CD4-positive, alpha-beta T cell treated with Interferon gamma for 1 hour (primary cell): ENCODE measurements at places on chromosomes 11 and 22.

- DNase-seq = no peak
Observed at GRCh38 chr11:13298765-13299164, 21.2 kb downstream of the BMAL1 start.

GRCh38 chr11:103978616-103979595, 57.5 kb upstream of the DDI1 start:
- no peak for DNase-seq

DNA sequence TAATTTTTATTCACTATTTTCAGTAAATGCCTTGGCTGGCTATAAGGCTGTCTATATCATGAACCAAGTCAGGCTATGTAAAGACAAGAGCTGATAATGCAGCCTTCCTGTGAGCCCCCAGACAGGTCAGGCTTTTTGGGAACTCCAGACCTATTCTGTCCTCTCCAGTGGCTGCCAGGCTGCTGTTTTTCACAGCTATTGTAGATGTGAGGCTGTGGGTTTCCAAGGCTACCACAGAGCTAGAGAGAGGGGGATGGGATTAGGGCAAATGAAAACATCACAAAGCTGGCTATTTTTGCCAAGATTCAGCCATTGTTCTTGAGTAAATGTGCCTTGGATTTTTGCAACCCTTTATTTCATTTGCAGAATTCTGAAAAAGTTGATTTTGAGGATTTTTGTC, 55.7 kb upstream of the SORL1-AS1 start:
- DNase-seq = no peak

DNA sequence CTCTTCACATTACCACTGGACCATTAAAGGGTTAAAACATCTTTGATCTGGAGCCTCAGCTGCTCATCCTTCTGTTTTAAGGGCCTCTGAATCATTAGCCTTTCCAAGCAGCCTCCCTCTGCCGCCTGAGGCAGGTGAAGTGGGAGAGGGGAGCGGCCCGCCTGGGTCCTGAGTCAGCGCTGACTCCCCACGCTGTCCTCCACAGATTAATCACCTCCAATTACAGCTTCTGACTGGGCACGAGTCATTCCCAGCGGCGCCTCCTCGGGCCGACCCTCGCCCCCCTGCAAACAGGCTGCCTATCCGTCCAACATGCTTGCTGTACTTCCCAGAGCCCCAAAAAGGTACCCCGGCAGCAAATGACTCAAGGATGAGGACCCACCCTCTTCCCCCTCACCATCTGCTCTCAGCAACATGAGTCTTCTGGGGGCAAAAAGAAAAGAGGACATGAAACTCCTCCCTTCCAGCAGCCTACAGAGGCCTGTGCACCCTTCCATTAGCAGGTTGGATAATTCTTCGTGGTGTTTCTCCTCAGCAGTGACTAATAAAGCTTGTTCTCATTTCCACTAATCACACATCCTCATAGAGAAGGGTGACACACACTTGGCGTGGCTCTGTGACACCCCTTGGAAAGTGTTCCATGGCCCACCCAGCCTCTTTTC, 44.3 kb upstream of the JAM3 start:
- no peak for DNase-seq

- no peak for DNase-seq
Observed at GRCh38 chr11:129191649-129192048, 476 bp downstream of the ARHGAP32 start.

GRCh38 chr11:45523760-45524159, 141.7 kb downstream of the CHST1 start:
- no peak for DNase-seq

GRCh38 chr22:19464546-19464945, 14.4 kb downstream of the UFD1 start:
- no peak for DNase-seq

DNA sequence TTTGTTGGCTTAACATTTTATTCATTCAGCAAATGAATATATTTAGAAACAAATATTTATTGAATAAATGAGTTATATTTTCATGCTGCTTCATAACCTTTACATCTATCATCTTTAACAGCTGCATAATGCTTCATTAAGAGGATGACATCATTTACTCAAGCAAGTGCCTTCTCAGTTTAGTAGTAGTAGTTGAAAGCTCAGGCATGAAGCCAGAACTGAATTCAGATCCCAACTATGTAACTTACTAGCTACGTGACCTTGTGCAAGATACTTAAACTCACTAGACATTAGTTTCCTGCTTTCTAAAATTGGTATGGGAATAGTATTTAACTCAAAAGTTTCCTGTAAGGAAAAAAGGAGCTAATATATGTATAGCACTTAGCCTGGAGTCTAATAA, 90.3 kb downstream of the TMPRSS5 start:
- no peak for DNase-seq
